ENCODE measurements at places on chromosomes 12 and 14.

- peak; percentile 7 for DNase-seq
Measured at GRCh38 chr14:101118746-101119591, 215.4 kb upstream of the RTL1 start.

DNA sequence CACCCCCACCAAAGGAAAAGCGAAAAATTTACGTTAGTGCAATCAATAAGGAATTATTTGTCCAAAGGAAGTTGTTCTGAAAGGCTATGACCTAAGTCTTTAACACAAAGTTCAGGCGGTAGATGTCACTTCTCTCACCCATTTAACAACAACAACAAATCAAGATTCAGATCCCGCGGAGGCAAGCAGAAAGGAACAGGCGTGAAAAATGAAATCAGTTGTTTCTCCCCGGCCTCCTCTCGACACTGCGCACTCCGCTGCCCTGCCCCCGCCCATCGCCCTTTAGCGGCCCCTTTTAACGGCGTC, 1.4 kb downstream of the DENND5B start:
- DNase-seq, result no peak

DNA sequence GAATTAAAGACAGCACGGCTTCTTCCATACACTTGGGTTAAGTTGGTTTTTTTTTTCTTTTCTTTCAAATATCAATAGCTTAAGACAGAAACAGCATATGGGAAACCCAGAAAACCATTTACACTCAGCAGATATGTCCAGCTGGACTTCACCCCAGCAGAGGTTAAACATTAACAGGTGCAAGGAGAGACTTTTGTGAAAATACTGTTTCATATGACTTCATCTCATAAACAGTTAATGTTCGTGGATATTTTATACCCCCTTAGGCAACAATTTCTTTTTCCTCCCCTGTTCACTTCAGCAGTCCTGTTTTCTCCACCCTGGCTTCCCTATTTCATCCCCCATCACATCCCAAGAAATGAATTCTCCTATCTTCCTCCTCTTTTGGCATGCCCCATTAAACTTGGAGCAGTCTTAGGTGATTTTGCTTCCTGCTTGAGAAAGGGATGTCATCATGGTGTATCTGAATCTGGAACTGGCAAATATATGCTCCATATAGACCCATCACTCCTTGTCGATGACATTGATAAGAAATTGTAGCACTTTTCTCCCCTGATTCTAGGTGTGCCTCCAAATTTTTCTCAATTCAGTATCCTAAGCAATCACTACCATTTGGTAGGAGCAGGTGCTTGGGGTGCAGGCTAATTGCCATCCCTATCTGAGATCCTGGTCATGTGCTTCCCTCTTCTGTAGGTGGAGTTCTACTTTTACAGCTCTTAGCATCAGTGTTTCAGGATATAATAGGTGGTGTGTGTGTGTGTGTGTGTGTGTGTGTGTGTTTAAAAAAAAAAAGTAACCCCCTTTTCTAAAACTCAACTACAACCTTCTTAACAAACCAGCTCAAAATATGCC, 67.9 kb downstream of the BMP4 start:
- DNase-seq, result no peak

DNA sequence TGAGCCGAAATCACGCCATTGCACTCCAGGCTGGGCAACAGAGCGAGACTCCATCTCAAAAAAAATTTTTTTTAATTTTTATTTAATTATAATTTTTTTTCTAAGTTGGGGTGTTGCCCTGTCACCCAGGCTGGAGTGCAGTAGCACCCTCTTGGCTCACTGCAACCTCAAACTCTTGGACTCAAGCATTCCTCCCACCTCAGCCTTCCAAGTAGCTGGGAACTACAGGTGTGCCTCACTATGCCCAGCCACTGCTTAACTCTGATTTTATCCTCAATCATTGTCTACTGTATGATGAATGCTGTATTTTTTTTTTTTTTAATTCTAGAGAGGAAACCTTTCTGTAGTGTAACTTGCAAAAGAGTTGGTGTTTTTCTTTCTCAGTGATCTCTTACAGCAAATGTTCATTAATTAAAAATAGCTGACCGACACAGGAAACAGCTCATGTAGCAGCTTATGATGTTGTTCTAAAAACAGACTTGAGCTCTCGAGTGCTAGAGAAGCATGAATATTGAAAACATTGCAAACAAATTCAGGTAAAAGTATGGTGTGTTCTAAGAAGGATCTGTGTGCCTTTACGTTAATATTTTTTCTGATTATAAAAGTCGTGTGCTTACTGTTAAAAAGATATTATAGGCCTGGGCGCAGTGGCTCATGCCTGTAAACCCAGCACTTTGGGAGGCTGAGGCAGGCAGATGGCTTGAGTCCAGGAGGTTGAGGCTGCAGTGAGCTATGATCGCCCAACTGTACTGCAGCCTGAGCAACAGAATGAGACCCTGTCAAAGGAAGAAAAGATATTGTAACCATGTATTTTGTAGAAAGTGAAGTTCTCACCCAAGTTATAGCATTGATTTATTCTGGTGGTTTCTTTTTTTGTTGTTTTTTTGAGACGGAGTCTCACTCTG, 68.9 kb downstream of the FGD4 start:
- DNase-seq, result no peak

GRCh38 chr12:71155225-71155624, 2.6 kb downstream of the TSPAN8 start:
- no peak for DNase-seq

- no peak for DNase-seq
Measured at GRCh38 chr12:92899386-92900001, 29.6 kb downstream of the EEA1 start.

DNA sequence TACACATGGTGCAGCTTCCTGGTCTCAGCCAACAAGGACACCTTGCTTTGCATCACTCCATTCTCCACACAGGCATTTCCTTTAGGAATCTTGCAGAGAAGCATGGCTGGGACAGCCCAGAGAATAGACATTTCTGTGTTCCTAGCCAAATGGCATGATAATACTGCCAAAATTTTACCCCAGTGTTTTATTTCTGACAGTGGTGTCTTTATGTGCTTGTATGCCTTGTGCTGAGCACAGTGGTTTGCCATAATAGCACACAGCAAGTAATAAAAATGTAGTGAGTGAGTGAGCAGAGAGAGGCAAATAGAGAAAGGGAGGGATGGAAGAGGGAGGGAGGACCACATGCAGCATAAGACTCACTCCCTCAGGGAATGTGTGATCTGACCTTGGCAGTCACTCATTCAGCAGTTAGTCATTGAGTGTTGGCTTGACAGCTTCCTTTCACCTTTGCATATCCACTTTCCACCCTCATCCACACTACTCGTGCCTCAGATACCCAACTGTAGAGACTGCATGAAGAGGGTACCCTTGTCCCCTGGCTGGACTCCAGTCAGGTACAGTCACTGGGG, 212.8 kb upstream of the CCDC196 start:
- no peak for DNase-seq

DNA sequence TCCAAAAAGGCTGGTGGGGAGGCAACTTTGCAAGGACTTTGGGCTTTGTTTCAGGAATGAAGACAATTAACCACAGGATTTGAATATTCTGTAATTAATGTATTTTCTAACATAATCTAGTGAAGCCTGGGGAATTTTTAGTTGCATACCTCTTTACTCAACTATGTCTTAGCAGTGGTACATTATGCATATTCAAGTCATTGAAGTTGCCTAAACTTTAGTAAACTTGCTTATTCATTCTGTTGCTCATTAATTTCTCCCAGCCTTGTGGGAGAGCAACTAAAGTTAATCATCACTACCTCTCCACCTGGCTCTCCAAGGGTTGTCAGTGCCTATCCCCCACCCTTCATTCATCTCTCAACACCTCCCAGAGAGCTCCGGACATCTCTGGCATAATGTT, 54.2 kb downstream of the IFNG-AS1 start:
- DNase-seq, result no peak

- DNase-seq, result peak; percentile 68
Measured at GRCh38 chr12:69052613-69053408, 119.8 kb upstream of the CPM start.

DNA sequence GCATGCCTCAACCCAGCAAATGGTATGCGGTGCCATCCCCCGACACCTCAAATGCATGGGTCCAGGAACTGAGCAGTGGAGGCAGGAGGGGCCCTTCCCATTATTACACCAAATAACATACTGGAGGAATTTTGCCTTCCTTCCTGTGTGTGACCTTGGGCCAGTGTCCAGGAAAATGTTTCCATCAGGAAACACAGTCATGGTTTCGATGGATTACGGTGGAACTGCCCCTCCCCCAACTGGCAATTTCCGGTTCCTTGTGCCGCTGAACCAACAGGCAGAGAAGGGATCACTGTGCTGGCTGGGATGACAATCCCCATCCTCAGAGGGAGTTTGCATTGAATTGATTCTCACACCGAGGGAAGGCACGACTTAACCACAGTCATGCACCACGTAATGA, 9.1 kb upstream of the CDC42BPB start:
- DNase-seq, result no peak

DNA sequence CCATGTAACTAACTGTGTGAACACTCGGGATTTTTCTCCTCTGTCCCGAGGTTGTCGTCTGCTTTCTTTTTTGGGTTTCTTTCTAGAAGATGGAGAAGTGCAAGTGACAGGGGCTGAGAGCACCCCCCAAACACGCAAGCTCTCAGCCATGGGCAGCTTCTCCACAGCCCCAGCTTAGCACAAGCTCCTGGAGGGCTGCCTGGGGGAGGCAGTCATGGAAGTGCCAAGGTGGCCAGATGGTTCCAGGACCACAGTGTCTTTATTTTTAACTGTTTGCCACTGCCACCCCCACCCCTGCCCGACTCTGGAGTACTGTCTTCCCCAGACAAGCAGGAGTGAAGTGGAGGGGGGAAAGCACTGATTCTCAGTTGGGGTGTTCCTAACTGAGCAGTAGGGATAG, 58.2 kb downstream of the ST8SIA1 start:
- DNase-seq, result no peak

GRCh38 chr14:55699131-55700057, 119.4 kb downstream of the KTN1 start:
- DNase-seq, result no peak

GRCh38 chr14:58243790-58244555, 670 bp upstream of the PSMA3 start:
- DNase-seq, result no peak

GRCh38 chr12:58081488-58081887, 140.1 kb downstream of the ATP23 start:
- DNase-seq, result no peak

DNA sequence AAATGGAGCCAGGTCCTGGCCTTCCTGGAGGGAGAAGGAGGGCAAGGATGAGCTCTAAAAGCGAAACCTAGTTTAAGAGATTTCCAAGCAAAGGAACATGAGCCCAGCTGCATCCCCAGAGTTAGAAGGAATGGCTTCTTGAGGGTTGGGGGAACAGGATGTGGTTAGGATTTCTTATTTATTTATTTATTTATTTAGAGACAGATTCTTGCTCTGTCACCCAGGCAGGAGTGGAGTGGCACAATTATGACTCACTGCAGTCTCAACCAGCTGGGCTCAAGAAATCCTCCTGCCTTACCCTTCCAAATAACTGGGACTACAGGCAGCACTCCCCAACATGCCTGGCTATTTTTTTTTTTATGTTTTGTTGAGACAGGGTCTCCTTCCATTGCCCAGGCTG, 25.3 kb upstream of the TMEM106C start:
- peak; percentile 8 for DNase-seq

- DNase-seq, result no peak
Measured at GRCh38 chr12:76694369-76694768, 69.5 kb upstream of the ZDHHC17 start.

DNA sequence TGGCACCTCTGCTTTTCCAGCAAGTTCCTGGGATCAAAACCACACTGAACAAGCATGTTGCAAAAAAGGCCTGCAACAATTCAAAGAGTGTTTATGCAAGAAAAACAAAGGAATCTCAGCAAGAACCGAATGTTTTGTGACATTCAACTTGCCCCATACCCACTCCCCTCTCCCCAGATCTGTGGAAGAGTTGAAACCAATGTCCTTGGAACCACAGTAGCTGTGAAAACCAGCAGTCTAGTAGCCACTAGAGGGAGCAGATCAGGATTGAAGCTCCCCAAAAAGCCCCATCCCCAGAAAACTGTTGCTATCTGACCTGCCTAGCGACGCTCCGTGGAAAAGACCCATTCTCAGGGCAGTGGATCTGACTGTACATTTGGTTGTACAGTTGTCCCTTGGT, 27.1 kb downstream of the PRKAB1 start:
- DNase-seq, result no peak

- peak; percentile 40 for DNase-seq
Measured at GRCh38 chr12:107990325-107990724, 138.8 kb upstream of the WSCD2 start.

DNA sequence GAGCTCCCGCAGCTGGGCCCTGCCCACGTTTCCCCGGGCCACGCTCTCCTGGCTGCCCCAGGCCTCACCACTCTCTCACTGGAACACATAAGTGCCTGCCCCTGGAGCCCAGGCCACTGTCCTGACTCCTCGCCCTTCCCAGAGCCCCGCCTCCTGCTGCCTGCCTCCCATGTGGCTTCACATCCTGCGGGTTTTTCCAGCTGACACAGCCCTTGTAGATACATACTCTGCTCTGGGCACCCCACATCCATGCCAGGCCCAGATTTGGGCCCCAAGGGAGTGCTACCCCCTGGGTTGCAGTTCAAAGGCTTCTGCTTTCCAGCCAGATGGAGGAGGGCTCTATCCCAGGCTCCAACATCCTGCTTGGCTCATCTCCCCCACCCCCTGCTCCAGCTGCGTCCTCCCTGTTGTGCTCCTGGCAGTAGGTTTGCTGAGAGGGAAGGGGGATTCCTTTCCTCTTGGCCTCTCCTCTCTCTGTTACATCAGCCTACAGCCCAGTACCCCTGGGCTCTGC, 60.1 kb downstream of the TSPAN9 start:
- DNase-seq, result no peak

DNA sequence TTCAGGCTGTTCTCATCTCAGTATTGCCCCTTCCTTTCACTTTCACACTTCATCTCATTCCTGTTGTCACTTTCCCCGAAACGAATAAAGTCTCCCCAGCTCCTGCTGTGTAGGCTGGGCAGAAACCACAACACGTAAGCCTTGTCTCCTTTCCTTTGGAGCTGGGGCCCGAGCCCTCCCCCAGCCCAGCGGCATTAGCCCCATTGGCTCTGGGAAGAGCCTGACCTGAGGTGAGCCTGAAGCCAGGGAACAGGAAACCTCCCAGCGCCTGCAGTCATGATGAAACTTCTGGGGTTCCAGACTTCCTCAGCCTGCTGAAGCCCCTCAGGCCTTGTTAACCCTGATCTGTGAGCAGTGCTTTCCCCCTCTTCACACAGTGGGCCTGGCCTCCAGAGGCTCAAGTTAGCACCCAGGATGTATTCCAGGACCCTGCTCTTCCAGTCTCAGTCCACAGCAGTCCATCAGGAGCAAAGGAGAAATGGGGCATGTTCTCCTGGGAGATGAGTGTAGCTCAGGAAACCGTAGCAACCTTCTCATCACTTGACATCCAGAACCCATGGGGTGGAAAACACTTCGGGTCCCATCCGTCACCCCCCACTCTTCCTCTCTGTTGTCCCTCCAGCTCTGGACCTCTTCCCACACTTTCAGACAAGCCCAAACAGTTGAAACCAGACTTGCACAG, 21.8 kb downstream of the VASH1 start:
- no peak for DNase-seq

Data from activated T-cell treated with anti-CD3 and anti-CD28 coated beads, Interleukin-2, amount 50 U/mL, for 48 hours (primary cell).